Substantia nigra (tissue), 51 donors: ENCODE measurements at places on chromosomes 7 and 10.
A peak's percentile ranks its signal among the peaks of the same experiment; 100 is the strongest.

GRCh38 chr10:77643795-77644468 is 6.3 kb upstream of the KCNMA1 start:
- no peak for DNase-seq

GRCh38 chr7:47143339-47143738 is 438.6 kb downstream of the TNS3 start:
- no peak for DNase-seq

DNA sequence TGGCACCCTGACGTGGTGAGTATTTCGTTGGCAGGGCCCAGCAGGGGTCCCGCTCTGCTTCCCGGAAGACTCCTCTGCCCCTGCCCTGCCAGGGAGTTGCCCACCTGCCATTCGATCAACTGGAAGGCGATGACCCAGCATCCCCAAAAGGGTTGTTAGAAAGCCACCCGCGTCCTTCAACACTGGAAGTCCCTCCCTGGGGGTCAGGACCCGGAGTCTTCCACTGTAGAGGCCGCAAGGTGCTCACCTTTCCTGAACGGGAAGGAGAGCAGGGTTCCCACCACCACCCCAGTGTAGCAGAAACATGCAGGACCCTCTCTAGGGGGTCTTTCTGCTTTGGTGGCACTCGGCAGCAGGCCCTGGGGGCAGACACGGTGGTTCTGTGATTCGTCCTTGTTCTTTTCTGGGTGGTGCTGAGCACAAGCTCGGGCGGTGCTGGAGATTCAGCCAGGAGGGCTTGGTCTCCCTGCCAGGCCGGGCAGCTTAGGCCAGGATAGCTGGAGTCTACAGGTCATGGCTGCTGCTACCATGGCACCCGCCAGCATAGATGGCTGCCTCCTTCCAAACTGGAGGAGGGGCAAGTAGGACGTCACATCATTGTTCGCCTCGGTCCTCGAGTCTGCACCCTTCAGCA is 19.6 kb upstream of the DPYSL4 start:
- no peak for DNase-seq

- no peak for DNase-seq
Measured at GRCh38 chr7:26365901-26366275, 74.2 kb downstream of the SNX10 start.

DNA sequence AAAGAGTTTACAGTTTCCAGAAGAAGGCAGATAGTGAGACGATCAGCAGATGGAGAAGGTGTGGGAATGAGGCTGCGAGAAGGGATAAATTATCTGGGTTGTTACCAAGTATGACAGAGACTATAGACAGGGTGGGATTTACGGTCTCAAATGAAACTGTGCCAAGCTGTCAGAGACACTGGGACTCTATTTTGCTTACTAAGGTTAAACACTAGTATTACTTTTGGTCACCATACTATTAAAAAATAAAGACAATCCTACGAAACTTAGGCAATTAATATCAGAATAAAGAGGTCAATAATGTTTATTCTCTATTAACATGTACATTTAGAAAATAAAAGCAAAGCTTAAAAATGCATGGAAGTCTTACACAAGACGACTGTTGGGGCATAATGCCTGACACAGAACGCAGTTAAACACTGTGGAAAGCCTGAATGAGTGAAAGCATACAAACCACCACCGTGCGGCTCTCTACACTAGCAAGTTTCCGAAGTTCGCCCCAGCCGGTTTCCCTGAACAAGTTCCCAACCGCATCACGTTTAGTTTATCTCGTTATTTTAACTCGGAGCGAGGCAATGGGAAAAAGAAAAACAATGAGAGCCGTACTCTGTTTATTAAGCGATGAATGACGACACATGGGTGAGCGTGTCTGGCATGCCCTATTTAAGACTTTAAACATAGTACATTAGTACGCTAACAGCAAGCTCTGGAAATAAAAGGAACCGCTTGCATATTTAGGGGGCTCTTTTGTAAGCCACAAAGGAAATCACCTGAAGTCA is 909 bp upstream of the CC2D2B start:
- DNase-seq, result peak; percentile 38
